ENCODE measurements at places on chromosomes 1 and 21.
A peak's percentile ranks its signal among the peaks of the same experiment; 100 is the strongest.

GRCh38 chr1:219858980-219859379 is 69.4 kb downstream of the SLC30A10 start:
- no peak for DNase-seq

DNA sequence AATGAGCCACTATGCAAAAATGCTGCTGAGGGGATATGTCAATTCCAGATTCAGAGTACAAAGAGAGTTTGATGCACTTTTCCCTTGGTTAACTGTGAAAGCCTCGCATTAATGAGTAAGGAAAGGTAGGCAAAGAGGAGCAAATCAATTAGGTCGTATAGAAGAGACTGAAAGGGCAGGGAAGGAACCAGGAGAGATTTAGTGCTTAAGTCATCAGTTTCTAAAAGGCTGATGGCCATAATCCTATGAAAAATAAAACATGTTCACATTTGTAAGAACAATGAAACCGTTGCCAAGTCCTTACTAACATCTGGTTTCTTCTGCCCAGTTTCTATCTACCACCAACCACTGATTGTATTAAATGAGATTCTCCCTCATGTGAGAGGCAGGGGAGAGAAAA is 118.4 kb upstream of the PALMD start:
- DNase-seq = no peak

DNA sequence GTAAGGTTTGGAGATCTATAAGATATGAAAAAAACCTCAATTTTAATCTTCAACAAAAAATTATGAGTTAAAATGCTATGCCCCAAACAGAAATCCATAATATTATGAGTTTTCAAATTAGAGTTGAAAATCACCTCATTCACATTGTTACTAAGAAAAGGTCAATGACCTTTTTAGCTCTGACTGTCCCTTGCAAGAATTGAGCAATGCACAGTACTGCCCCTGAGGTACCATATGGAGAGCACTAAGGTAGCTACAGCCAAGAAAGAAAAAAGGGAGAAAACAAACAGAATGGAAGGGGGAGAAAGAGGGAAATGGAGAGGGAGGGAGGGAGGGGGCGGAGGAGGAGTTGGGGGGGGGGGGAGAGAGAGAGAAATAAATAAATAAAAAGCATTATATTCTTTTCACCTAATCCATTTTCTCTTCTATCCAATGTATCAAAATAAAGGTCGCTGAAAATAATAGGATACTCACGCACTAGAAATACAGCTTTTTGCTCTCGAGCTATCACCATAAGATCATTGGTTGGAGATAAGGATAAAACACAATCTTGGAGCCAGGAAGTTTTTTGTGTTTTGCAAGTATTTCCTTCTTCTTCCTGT is 58.8 kb downstream of the RAB3GAP2 start:
- no peak for DNase-seq

DNA sequence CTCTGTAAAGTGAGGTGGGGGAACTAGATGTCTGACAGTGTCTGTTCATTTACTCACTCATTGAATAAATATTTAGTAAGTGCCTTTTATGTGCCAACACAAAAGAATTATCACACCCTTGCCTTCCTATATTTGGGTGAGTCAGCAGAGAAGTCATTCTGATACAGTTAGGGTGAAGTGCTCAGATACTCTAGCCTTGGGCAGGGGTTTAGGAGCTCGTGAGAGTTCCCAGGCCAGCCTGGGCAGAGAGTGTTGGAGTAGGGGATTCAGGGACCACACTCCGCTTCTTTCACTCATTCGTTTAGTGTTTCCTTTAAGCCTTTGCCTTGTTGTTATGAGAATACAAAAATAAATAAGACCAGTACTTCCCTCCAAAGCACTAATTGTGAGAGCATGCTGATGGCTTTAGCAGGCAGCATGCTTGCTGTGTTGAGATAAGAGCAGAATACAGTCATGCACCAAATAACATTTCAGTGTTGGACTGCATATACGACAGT is 83.9 kb downstream of the DYRK1A start:
- no peak for DNase-seq

GRCh38 chr1:7379441-7379971 is 391.6 kb upstream of the VAMP3 start:
- no peak for DNase-seq

DNA sequence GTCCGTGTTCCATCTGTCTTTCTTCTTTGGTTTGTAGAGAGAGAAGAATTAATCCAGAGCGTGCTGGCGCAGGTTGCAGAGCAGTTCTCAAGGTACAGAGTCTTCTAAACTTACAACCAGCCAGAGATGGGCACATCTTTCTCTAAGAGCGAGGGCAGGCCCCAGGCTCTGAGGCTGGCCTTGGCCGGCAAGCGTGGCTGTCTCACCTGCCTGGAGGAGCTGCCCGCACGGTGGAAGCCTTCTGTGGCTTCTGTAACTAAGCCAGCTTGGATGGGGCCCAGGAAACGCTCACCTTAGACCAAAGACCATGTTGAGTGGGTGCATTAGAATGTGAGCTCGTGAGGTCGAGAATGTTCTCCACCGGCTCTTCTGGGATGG is 78.6 kb downstream of the PDE9A start:
- no peak for DNase-seq

GRCh38 chr1:202958544-202959275 is 598 bp upstream of the ADIPOR1 start:
- DNase-seq = peak; percentile 29

DNA sequence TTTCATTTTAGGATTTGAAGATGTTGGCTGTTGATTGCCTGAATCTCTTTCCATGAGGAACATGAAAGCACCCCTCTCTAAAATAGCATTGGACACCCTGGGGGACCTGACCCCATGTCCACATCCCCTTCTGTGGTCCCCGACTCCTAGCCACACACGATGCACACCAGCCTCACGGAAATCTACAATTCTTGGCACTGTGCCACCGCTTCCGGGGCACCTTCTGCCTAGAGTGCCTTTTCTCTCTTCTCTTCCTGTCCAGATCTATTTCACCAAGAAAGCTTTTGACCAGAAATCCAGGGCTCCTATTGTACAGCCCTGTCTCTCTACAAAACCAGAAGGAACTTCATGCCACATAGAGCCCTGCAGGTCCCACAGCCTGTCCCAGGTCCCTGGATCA is 50.3 kb downstream of the MYSM1 start:
- no peak for DNase-seq

DNA sequence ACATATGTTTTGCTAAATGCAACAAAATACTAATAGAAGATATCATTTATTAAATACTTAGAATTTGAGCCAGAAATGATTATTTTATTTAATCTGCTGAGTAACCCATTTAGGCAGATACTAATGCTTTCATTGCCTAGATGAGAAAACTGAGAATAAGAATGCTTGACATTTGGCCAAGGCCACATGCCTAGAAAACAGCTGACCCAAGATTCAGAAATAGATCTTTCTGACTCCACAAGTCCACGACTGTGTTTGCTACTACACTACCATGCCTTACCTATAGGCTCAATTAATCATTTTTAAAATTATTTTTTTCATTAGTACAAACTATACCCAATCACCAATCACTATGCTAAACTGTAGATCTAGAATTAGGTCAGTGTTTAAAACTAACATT is 129.7 kb downstream of the ATP1B1 start:
- DNase-seq = no peak

- DNase-seq = no peak
Measured at GRCh38 chr1:30819244-30819571, 61.6 kb upstream of the LAPTM5 start.

DNA sequence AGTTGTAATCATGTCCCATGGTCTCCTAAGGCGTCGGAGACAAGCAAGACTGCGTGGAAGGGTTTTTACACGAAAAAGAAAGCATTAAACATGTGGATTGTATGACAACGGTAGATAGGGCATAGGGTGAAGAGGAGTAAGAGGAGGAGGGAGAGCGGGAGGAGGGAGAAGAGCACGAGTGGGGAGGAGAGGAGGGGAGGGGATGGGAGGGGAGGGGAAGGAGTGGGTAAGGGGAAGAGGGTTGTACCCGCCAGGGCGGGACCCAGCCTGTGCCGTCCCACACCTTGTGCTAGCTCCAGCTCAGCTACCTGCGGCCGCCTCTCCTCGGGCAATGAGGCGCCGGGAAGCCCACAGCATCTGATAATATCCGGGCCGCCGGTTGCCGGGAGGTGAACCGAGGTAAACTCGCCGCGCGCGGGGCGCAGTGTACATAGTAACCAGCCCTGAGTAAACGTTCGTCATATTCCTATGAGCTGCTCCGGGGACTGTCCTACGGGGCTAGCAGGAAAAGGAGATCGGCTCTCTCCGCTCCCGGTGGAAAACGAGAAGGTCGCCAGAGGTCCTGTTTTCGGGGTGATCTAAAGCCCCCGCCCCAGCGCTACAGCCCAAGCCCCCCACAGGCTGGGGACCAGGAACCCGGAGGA is 449 bp upstream of the RCAN3 start:
- DNase-seq = peak; percentile 87

DNA sequence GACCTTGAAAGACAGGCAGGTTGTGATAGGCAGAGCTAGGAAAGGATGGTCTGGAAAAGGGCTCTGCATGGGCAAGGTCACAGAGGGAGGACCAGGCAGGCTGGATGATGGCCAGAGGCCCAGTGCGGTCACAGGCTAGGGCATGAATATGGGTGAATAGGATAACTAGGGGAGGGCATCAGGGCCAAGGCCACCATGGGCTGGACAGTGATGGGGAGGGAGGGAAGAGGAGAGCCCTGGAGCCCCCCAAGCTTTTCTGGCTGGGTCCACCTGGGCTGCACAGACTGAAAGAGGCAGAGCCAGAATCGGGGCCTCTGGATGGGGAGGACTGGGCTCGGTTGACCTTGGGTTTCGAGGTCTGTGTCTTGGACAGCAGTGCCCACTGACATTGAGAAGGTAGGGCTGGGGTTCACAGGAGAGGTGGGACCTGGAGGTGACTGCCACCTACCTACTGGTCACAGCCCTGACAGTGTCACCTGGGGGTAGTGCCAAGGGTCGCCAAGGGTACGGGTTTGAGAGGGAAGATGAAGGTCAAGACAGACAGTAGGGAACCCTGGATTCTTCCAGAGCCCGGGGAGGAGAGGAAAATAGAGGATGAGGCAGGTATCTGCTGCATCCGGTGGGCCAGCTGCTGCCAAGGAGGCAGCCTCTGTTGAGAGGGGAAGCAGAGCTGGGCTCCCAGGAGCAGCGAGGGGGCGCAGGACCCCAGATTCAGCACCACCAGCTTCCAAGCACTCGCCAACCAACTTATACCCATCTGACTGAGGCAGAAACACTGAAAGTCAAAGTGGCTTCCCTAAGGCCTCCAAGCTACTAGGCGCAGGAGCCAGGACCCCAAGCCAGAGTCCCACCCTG is 6.1 kb upstream of the NPHP4 start:
- DNase-seq = no peak

DNA sequence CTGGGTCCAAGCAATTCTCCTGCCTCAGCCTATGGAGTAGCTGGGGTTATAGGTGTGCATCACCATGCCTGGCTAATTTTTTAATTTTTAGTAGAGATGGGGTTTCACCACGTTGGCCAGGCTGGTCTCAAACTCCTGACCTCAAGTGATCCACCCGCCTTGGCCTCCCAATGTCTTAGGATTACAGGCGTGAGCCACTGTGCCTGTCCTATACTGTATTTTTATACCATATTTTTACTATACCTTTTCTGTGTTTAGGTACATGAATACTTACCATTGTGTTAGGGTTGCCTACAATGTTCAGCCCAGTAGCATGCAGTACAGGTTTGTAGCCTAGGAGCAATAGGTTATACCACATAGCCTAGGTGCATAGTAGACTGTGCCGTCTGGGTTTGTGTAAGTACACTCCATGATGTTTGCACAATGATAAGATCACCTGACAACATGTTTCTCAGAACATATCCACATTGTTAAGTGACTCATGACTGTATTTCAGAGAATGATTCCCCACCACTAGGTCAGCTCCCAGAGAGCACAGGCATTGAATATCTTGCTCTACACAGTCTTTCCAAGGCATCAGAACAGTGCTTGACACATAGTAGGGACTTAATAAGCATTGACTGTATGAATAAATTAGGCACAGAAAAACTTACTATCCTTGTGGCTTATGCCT is 6.0 kb upstream of the CITED4 start:
- DNase-seq = peak; percentile 73

DNA sequence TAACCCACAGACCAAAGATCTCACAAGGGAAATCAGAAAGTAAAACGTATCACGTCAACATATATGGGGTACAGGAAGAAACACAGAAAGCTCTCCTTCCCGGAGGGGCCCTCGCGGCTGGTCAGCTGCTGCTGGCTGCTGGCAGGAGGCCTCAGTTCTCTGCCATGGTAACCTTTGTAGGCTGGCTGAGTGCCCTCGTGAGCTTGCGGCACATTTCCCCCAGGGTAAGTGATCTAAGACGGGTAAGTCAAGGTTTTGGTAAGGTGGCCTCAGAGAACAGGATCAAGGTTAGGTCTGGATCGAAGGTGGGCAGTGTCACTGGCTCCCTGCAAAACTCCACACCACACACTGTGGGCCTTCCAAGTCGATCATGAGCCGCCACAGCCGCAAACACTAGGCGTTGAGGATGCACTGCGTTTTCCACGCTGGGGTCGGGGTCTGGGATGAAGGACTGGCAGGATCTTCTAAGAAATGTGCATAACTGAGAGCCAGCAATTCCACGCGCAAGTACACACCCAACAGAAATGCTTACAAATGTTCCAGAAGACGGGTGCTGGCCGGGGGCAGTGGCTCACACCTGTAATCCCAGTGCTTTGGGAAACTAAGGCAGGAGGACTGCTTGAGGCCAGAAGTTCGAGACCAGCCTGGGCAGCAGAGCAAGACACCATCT is 33.9 kb downstream of the WDR4 start:
- no peak for DNase-seq

DNA sequence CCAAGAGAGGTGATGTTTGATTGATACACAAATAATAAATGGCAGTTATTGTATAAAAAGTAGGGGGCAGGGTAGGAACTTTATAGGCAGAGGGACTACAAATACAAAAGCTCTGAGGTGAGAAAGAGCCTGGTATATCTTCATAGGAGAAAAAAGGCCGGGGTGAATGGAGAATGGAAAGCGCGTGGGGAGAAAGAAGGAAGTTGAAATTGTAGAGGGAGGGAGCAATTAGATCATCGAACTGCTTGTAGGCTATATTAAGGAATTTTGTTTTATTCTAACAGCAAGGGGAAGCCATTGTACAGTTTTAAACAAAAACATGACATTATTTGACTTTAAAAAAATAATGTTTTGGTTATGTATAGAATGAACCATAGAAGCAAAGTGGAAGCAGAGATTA is 147.4 kb downstream of the PDE4B start:
- DNase-seq = no peak

DNA sequence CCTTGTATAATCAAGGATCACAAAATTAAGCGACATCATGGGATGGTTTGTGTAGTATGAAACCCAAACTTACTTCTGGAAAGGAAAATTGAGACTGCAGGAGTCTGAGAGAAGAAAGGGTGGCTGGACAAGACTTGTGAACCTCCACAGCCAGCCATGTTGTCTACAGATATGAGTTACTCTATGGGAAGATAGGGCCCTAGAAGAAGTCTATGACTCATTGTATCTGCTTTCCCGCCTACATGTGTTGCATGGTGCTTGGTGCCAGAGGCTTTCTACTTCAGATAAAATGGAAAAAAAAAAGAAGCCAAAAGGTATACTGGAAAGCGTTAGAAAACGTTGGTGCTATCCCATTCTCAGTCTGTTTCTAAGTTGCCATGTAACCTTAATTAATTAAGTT is 18.7 kb upstream of the OR6N2 start:
- DNase-seq = no peak

GRCh38 chr1:48061162-48062136 is 64.3 kb upstream of the TRABD2B start:
- peak; percentile 70 for DNase-seq

GRCh38 chr21:35044770-35045541 is 4.1 kb downstream of the RUNX1 start:
- no peak for DNase-seq
